CD4-positive, alpha-beta T cell treated with Interleukin-17A for 4 hours (primary cell): ENCODE measurements at places on chromosomes 1 and 21.

DNA sequence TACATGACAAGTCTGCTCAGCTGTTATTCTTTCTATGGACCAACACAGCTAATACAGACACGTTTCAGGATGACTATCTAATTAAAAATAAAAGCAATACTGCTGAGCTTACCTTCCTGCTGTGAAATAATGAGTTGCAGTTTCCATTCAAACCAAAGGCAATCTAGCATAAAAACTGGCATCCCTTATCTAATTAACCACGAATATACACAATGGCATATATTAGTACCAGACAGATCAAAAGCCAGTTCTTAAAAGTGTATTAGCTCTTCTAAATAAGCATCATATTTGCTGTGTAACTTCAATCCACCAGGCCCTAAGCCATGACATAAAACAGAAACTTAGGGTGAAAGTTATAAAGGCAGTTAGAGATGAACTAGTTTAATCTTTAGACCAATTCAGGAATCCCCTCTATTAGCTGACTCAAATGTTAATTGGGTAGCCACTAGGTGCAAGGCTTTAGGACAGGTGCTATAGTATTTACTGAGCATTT, 20.6 kb downstream of the TESK2 start:
- no peak for DNase-seq

DNA sequence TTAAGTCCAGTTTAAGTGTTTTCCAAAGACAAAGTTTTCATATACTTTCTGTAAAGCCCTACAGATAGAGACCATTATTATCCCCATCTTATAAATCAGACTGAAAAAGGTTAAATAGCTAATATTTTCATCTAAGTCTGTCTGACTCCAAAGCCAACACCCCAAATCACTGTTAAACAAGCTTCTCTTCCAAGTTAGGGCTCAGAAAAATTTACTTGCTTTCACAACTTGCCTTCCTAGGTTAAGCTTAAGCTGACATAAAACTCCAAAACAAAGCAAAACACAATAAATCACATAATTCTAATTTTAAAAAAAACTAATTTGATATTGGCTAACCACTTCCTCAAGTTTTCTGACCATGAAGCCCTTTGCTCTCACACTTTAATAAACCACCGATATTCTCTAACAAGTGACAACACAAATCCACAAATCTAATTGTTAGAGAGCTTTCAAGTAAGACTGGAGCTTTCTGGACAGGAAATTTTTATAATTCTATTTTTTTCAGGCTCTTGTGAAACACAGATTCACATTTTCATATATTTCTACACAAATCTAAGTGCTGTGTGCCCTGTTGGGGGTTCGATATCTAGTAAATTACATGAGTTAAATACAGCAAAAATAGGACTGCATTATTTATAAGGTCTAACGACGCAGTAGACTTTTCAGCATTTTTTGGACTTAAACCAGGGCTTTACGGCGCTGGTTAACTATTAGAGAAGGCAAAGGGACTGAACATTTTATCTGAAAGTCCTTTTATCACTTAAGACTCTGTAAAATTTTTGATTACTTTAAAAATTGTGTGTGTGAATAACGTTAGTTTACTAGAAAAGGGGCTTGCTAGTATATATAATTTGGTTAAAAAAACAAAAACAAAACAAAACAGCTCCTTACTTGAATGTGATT, 2.1 kb downstream of the GNG12 start:
- DNase-seq: no peak

DNA sequence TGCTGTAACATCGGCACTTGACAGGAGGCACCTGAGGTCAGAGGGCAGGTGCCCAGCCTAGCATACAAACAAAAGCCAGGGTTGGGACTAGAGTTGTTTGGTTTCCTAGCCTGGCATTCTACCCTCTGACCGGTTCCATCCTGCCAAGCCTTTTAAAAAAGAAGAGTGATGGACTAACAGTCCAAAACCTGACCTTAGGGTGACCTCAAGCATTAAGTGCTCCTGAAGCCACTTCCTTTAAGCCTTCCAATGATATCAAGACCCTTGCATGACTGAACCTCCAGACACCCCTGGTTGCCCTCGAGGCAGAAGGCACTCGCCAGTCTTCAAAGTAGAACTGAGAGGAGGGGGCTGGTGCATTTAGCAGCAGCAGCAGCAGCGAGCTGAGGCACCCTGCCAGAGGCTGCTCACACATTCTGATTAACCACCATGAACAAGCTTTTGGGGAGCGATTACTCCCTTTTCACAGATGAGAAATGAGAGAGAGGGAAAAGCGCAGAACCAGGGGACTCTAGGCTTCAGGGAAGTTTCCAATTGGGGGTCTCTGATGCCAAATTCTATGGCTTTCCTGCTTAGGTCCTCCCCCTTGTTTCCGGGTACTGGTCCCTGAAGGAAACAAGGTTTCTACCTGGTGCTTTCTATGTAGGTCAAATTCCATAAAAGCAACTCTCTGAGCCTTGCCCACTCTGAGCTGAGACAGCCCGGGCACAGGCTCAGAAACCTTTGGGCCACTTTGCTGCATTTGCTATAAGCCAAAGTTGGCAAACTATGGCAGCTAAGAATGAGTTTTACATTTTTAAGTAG, 9.2 kb downstream of the SLC2A1 start:
- DNase-seq: no peak

- DNase-seq: no peak
These were observed 24.0 kb upstream of the ADAM30 start for GRCh38 chr1:119920104-119920968.

GRCh38 chr1:88371436-88372023, 312.5 kb upstream of the PKN2 start:
- no peak for DNase-seq

- DNase-seq: no peak
These were observed 26.5 kb upstream of the TSPEAR start for GRCh38 chr21:44737706-44738354.

DNA sequence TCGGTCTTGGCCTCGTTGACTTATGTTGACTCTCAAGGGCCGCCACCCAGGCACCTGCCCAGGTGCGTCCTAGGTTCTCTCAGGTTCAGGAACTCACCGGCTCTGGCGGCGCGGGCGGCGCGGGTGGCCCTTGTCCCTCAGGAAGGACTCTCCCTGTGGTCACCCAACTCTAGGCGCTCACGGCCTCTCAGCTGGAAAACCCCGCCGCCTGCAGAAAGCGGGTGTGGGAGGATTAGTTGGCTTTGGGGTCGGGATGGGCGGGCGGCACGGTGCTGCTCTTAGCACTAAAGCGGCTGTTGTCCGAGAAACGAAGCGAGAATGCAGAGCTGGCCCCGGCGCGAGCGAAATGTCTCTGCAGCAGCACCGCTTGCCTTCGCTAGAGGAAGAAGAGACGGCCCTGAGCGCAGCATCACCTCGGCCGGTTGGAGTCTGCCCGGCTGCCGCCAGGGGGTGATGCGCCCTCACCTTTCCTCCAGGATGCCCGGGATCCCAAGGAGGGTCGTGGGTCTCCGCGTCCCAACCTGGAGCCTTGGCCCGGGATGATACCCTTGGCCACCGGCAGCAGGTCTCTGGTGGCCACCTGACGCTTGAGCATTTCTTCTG, 8.1 kb upstream of the TADA1 start:
- DNase-seq: peak; percentile 39

GRCh38 chr1:158024737-158025136, 31.3 kb downstream of the KIRREL1 start:
- DNase-seq: no peak

GRCh38 chr1:68485431-68486022, 11.4 kb downstream of the DEPDC1 start:
- no peak for DNase-seq

GRCh38 chr1:158248118-158248517, 6.1 kb upstream of the CD1A start:
- DNase-seq: peak; percentile 16

GRCh38 chr1:89966656-89967055, 28.3 kb upstream of the ZNF326 start:
- no peak for DNase-seq

- DNase-seq: peak; percentile 70
These were observed 1.1 kb downstream of the SKI start for GRCh38 chr1:2229037-2229864.

GRCh38 chr1:229669333-229669732, 43.3 kb downstream of the URB2 start:
- DNase-seq: no peak

- no peak for DNase-seq
These were observed 238.4 kb upstream of the DMRTA2 start for GRCh38 chr1:50661626-50662025.

GRCh38 chr1:45535988-45536766, 14.4 kb upstream of the AKR1A1 start:
- DNase-seq: no peak

DNA sequence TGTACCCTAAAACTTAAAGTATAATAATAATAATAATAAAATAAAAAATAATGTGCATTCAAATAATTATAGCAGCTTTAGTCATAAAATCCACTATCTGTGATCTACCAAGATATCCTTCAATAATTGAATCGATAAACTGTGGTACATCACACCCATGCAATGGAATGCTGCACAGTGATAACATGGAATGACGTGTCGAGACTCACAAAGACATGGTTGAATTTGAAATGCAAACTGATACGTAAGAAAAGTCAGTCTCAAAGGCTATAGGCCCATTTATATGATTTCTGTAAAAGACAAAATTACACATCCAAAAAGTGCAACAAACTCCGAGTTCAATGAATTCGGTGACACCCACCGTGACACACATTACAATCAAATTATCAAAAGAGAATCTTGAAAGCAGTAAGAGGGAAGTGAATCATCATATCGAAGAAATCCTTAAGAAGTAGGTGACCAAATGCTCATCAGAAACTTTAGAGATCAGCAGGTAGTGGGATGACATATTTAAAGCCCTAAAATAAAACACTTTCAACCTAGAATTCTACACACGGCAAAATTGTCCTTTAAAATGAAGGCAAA, 5.2 kb upstream of the SPRR2E start:
- DNase-seq: no peak

GRCh38 chr1:156284757-156285156, 632 bp downstream of the TMEM79 start:
- DNase-seq: no peak

- no peak for DNase-seq
These were observed 27.5 kb downstream of the DMBX1 start for GRCh38 chr1:46517010-46517600.

DNA sequence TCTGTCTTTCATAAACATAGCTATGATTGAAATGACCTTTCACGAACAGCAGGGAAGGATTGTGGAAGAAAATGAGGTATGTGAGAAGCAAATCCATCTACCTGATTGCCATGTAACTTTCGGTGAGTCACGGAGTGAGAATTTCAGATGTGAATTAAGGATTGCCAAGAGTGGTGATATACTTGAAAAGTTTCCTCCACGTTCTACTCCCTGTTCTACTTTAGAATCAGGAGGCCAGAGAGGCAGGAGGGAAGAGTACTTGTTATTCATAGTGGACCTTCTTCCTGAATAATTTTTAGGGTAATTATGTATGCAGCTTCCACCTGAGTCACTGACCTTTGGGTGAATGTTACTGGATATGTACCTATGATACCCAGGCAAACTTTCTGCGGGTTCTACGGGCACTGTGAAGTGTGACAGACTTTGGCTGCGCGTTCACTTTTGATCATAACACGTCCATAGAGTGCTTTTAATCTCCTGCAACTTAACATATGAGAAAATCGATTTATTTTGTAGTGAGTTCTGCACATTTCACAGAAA, 2.6 kb upstream of the KCNE1 start:
- DNase-seq: no peak

DNA sequence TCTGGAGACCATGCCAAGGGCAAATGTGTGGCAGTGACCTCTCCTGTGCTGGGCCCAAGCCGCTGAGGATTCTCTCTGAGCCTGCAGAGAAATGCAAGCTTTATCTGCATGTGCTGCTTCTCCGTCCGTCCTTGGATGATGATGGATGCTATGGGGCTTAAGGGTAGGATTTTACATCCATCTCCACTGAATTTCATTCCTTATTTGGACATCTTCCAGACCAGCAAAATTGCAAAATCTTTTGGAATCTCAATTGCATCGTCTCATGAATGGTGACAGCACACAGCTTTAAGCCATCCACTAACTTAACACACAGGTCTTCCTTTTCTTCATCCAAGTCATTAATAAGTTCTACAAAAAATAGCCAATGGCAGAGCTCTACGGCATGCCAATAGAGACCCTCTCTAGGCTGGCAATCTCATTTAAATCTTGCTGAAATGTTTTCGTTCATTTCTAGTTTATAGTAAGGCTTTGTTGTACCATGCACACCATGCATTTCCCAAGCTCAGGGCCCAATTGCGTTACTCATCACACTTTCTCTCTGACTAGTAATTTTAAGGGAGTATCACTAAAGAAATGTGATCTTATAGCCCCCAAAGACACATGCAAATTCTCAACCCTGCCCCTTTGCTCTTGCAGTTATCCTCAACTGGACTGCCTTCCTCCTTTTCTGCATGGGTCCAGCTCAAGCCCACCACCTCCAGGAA, 11.1 kb downstream of the BATF3 start:
- DNase-seq: no peak

DNA sequence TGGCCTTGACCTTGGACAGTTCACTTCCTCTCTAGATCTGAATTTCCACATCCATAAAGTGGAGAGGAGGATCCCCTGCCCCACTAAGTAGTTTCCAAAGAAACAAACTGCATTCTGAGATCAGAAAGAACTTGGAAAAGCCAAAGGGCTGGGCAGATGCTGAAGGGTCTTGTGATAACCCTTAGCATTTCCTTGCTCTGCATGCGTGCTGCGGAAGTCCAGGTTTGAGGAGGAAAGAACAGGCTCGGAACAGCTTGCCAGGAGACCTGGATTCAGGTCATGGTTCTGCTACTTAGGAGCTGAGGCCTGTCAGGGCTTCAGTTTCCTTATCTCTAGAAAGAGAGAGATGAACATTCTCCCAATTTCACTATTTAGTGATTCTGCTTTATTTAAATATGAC, 27.2 kb downstream of the IGFN1 start:
- DNase-seq: no peak

GRCh38 chr1:227532019-227532619, 31.2 kb upstream of the ZNF678 start:
- no peak for DNase-seq

DNA sequence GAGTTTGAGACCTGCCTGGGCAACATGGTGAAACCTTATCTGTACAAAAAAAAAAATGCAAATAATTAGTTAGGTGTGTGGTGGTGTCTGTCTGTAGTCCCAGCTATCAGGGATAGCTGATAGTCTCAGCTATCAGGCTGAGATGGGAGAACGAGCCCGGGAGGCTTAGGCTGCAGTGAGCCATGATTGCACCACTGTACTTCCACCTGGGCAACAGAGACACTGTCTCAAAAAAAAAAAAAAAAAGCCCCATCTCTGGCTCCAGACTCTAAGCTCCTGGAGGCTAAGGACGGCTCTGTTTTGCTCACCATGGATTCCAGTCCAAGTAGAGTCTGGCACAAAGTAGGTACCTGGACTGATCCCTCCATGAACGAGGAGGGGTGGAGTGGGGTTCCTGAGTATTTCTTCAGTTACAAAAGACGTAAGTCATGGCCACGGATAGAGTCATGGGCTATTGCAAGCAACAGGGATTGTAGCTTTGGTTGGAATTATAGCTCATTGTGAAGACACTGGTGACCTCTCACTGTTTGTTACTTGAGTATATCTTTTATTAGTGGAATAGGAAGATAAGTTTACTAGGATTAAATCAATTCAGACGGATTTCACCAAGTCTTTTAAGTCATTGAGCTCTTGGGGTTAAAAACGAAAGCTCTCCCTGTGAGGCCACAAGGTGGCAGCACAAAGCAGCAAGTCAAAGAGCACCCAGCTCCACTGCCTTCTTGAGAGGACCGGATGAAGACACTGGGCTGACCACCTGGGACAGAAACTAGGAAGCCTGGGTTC, 35.6 kb upstream of the TMEM61 start:
- DNase-seq: peak; percentile 70

- peak; percentile 50 for DNase-seq
These were observed 3.5 kb upstream of the PADI1 start for GRCh38 chr1:17201201-17202021.
